NT2/D1 (cell line): ENCODE measurements at places on chromosomes 2 and 18.
A peak's percentile ranks its signal among the peaks of the same experiment; 100 is the strongest.

DNA sequence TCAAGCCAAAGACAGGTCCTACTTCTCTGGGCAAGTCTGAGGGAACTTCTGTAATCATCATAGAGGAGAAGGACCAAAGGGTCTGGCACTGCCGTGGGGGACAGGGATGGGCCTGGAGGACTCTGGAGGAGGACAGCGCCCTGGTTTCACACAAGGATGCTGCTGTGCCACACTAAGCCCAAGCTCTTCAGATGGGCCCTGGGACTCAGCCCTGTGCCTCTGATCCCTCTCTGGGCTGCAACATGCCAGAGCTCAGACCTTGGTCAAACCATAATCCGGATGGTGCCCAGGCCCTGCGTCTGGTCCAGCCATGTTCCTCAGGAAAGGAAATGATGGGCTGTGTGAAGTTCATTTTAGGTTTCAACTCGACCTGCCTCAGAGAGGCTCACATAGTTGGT lies 222.0 kb upstream of the COPS8 start:
- no peak for DNase-seq

- no peak for DNase-seq
These were observed 831 bp upstream of the D2HGDH start for GRCh38 chr2:241733391-241734207.

GRCh38 chr2:108585436-108585835 lies 51.2 kb downstream of the LIMS1 start:
- DNase-seq: no peak

DNA sequence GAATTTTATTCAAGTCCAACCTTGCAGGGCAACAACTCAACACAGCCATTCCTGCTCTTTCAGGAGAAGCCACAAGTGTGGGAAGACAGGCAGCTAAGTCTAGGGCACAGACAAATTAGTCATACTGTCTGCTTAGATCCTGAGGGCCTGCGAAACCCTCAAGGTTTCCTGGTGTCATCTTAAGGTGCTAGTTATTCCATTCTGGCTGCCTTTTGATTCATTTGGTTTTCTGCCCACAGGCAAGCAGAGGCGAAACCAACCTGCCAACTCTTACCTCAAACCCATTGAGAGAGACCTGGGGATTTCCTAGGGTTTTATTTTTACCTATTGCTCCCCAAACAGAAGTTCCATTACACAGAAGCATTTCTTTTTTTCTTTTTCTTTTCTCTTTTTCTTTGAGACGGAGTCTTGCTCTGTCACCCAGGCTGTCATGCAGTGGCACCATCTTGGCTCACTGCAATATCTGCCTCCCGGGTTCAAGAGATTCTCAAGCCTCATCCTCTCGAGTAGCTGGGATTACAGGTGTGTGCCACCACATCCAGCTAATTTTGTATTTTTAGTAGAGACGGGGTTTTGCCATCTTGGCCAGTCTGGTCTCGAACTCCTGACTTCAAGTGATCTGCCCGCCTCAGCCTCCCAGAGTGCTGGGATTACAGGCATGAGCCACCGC lies 23.7 kb upstream of the SCYGR1 start:
- DNase-seq: no peak

DNA sequence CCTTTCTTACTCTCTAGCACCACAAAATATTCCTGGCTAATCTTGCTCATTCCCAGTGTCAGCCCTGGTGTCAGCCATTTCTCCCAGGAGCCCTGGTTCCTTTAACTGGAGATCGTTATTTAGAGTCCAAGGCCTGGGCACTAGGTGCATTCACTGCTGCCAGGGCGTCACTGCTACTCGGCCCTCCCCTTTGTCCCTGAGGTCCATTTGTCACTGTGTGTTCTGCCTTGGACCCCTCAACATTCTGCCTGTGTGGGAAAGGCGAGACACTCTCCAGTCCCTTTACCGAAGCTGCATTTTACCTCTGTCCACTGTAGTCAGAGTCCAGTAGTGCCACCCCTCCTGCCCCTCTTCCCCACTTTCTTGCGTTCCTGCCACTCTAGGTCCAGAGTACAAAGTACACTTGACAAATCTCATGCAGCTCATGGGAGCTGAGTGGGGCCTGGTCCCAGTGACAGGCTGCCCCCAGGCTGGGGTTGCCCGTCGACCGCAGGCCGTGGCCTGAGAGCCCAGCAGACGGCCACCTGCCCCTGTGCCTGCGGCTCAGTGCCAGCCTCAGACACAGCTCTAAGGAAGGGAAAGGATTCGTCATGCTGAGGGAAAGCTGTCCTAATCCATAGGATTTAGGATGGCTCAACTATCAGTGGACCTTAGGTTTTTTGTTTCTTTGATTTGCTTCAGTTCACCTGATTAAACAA lies 52.1 kb downstream of the COPS8 start:
- no peak for DNase-seq

DNA sequence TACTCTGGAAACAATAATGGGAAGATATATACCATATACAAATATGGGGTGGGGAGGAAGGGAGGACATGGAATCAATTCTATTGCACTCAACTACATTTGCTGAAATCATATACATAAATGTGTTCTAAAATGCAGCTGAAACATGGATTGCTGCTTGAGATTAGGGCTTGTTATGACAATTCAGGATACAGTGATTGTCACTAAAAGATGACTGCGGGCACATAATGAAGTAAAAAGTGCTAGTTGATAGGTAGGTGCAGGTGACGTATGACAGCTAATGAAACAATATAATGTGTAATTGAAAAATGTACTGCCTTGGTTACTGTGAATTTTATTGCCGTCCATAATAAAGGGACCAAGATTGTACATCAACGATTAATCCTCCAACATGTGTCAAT lies 1062.1 kb upstream of the FANCL start:
- no peak for DNase-seq

GRCh38 chr2:101817481-101817880 lies 120.0 kb downstream of the MAP4K4 start:
- no peak for DNase-seq

DNA sequence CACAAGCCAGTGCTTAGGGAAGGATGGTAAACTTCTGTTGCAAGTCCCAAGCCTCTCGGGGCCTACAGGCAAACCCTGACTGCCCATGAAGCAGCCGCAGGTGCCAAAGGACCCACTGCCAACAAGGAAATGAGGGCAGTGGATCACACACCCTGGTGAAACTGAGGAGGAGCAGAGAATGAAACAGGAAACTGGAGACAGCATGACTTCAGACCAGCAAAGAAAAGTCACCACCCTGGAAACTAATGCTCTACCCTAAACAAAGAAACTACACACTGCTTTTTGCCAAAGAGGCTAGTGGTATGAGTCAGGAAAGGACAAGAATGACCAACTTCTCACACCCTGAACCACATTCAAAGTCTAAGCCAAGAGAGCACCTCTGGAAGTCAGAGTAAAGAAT lies 97.2 kb downstream of the MYO5B start:
- DNase-seq: no peak

- DNase-seq: no peak
These were observed 56.5 kb upstream of the CWC22 start for GRCh38 chr2:180063494-180064092.

DNA sequence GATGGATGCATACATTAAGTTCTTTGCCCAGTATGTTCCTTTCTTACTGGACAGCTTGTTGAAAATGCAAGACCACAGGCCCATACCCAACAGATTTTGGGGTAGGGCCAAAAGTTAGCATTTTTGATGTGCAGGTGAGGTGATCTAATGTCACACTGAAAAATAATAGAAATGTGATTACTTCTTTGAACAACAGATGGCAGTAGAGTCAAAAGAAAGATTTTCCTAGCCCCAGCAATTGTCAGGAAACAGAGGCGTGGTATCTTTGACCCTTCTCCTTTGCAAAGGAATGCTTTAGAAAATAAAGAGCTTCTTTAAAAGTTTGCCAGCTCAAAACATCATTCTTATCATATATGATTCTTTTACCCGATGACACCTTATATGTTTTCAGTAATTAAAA lies 343.6 kb upstream of the SYT4 start:
- DNase-seq: peak; percentile 3

DNA sequence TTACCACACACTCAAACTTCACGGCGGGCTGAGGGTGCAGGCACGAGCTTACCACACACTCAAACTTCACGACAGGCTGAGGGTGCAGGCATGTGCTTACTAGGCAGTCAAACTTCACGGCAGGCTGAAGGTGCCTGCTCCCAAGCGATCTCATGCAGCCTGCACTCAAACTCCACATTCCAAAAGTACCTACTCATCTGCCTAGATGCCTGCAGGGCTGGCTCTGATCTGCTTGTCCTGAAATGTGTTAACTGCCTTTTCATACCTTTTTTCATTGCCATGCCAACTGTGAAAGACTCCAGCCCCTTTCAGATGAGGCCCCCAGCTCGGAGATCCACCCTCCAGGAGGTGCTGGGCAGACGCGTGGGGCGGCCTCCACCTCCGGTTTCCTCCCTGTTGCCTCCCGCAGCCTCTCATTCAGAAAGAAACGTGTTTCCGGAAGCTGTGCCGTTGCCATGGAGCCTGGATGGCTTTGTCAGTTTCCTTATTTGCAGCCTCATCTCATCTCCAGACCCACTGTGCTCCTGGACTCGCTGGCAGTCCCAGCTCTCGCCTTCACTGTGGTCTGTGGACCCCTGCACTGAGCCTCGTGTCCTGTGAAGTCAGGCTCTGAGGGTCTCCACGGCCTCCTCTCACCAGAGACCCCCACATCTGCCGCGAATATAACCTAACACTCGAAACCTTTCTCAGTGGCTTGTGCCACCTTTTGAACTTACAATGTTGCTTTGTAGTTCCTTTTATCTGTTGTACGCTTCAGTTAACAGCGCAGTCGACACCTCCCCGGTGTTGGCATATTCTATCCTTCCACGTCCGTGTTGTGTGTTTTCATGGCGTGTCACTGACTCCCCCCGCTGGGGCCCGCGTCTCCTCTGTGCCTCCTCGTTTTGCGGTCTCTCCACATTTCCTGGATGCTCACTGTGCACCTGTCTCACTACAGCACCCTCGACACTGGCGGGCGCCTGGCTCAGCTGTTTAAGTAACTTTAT lies 106.1 kb upstream of the ALKAL2 start:
- DNase-seq: peak; percentile 76

- DNase-seq: no peak
These were observed 79.6 kb downstream of the DNER start for GRCh38 chr2:229634601-229635370.

- peak; percentile 47 for DNase-seq
These were observed 261.6 kb downstream of the ASXL3 start for GRCh38 chr18:33839452-33840211.

- DNase-seq: no peak
These were observed 237.5 kb downstream of the PIK3C3 start for GRCh38 chr18:42192251-42193248.

- DNase-seq: no peak
These were observed 381.7 kb upstream of the VWC2L start for GRCh38 chr2:214029190-214029589.

DNA sequence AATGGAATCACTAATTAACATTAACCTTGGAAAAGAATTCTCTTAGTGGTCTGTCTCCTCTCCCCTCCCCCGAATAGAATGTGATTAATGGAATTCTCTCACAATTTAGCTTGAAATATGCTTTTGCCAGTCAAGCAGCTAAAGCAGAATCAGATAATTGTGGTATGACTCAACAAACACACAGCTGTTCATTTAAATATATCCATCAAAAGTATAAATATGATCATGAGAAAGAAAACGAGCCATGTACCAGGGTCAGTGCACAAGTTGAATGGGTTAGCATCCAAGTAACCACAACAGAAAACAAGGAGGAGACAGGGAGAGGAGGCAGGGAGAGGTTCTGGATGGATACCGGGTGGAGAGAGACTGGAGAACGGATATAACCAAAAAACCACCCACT lies 66.9 kb downstream of the ACVR1 start:
- no peak for DNase-seq

GRCh38 chr2:223008956-223009355 lies 43.0 kb upstream of the KCNE4 start:
- DNase-seq: no peak

DNA sequence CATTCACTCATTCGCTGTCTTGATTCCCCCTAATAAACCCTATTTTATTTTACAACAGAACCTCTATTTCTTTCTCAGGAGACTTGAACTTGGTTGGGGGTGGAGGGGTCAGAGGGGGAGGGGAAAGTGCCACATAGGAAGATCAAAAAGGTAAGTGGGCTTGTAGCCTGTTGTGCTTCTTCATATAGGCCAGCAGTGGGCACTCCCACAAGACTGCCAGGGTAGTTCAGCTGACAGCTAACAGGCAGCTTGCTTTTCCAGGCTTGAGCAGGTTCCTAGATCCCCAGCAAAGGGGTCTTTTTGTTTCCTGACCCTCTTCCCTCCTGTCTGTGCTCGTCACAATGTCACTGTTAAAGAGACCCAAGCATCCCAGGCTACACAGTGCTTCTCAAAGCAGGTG lies 829 bp upstream of the KIAA2012 start:
- peak; percentile 30 for DNase-seq

DNA sequence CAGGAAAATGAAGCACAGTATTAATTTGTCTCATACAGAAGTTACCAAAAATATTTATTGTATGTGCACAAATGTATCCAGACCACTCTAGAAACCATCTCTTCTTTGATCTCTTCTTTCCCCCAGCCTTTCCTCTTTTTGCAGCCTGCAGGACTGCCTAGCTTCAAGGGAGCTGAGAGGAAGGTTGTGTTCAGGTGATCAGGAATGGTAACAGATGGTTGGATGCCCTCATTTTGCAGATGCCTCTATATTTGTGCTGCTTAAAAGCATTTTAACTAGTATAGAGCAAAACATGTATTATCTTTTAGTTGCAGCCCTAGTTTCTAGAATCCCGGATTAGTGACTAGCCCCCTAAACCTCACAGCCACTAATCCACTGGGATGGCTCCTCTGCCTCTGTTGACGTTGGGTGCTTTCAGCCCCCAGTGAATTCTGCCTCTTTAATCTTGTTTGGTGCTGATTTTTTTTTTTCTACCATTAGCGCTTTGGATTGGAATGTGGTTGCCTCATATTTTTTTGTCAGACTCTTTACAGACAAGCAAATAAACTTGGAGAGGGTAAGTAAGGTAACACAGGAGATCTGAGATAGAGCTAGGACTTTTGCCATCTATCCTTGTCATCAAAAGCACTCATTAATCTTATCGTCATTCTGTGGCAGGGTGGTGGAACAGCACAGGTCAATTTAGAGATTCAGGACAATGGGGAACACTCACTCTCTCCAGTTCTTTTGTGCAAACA lies 103.8 kb upstream of the NDUFV2 start:
- DNase-seq: no peak

DNA sequence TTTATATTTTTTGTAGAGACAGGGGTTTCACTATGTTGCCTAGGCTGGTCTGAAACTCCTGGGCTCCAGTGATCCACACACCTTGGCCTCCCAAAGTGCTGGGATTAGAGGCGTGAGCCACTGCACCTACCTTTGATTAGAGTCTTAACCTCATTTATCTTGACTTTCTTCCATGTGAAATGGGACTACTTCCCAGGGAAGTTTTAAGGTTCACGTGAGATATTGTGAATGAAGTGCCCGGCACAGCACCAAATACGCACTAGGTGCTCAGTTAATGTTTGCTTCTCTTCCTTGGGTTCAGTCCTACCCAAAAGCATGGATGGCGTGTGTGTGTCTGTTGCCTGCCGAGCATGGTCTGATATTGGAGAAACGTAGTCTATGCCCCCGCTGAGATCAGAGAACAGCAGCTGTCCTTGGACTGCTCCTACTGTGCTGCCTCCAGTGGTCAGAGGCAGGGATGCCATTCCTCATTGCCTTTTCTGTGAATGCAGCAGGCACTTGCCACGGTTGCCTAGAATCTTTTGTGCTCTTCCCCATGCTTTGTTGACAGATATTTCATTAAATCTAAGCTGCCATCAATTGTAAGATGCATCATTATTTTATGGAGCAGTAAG lies 12.3 kb upstream of the TFCP2L1 start:
- peak; percentile 28 for DNase-seq
